ENCODE measurements at places on chromosomes 2 and 18. TPM values are rescaled to one million over a fixed set of nuclear protein-coding genes. Genes with fewer than 3 reads are reported as not detected.

The CNGA3 gene
- not detected for total RNA-seq

The TRAK2 gene
- 21.6 TPM for total RNA-seq

The UGT1A8 gene
- total RNA-seq, result not detected

The PARD3B gene
- total RNA-seq, result not detected

The ADCYAP1 gene
- total RNA-seq, result not detected

The TFPI gene
- total RNA-seq, result not detected

The LINC00305 gene
- not detected for total RNA-seq

GRCh38 chr18:76506395-76506794 is 11.4 kb upstream of the ZNF516 start:
- DNase-seq, result no peak

DNA sequence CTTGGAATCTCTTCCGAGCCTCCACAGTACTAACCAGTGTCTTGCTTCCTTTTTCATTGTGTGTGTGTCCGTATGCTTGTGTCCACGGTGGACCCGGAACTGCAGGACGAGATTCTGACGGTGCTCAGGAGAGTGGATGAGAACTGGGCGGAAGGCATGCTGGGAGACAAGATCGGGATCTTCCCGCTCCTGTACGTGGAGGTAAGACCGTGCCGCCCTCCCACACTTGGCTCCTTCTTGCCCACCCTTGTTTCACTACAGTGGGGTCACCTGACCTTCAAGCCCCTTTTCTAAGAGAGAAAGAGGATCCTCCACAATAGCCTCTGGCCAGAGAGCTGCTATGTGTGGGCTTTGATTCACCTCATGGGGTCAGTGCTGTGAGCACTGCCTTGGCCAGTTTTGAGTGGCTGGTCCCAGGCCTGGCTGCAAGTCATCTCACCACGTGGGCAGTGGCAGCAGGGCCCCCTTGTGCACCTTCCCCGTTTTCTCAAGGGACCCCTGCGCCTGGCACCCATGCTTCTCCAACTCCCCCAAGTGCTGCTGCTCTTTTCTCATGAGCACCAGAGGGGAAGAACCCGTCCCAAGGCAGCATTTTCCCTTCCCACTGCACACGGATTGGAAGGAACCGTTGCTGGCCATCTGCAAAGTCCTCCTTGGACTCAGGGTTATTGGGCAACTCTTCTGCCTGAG is 242.1 kb downstream of the SEPTIN10 start:
- DNase-seq, result no peak

DNA sequence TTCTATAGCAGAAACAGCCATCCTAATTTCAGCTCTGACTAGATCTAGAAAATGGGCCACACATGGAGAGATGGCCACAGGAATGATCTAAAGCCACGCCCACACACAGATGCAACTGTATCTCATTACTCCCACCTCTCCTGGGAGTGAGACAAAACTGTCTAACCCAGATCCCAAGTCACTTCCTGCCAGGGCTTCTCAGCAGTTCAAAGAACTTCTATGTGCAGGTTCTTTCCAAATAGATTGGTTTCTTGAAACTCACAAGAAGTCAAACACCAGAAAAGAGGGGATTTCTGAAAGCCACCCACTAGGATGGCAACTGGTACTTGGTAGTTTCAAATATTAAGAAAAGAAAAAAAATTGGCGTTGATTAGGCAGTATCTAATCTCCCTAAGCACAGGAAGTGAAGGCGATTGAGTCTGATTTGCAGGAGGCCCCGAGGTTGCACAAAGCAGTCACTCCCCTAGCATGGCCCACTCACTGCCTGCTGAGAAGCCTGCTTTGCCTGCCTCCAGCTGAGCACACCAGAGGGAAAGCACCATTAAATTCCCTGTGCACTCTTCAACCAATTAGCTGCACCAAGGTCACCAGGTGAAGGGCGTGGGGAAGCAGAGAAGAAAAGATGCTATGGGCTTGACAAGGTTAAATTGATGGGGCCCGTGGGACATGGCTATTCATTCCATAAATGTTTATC is 51.1 kb downstream of the PAPOLG start:
- peak; percentile 32 for DNase-seq

- DNase-seq, result no peak
Observed at GRCh38 chr2:180559771-180560170, 420.6 kb upstream of the UBE2E3 start.

DNA sequence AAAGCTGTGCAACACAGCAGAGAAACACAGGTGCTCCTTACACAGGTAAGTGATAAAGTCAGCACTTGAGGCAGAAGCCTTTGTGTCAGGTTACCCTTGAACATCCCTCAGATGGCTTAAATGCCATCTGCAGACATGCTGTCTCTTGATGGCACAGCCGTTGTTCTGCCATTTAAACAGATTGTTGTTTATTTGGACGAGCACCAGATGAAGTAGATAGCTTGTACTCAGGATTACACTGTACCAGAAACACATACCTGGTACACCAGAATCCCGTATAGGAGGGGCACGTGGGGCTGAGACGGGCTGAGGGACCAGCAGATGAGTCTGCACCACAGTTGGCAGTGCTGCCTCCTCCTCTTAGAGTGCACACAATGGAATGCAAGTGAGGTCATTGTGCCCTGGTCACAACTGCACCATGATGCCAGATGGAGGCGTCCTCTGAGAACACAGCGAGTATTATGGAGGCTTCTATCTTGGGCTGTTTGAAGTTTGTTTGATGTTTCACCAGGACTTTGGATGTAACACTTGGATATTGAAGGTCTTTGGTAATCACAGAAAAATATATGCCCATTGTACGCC is 143.0 kb downstream of the TANC1 start:
- DNase-seq, result no peak

GRCh38 chr18:33583901-33584300 is 5.9 kb downstream of the ASXL3 start:
- no peak for DNase-seq

DNA sequence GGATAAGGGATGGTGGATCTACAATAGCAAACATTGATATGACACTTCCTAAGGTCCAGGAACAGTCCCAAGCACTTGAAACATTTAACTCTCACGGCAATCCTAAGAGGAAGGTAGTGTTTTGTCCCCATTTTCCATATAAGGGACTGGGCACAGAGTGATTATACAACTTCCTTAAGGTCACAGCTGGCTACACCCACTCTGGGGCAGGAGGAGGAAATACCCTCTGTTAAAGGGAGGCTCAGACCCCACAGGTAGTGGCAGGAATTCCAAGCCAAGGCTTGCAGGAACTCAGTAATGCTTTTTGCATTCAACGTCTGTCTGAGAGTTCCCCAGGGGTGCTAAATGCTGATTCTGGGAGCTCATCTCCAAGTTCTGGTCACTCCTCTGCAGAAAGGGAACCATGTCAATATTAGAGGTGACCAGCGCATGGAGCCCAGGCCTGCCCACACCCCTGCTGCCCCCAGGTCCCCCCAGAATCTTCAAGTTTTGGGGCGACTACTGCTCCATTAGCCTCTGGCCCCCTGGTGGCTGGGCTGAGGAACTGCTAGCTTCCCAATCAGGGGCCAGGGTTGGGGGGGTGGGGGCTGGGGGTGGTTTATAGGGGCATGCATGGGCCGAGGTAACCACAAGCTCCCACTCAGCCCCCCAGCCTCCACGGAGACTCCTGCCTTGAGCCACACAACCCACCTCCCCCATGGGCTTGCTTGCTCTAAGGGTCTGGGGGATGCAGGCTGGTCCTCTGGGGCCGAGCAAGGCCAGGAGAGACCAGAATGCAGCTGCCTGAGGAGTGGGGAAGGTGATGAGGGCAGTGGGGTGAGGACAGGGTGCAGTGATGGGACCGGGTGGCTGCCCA is 11.1 kb downstream of the OBSL1 start:
- peak; percentile 42 for DNase-seq

- DNase-seq, result no peak
Observed at GRCh38 chr2:185689906-185690539, 48.6 kb upstream of the FSIP2 start.

GRCh38 chr2:70561893-70562292 is 8.3 kb upstream of the TGFA start:
- no peak for DNase-seq

DNA sequence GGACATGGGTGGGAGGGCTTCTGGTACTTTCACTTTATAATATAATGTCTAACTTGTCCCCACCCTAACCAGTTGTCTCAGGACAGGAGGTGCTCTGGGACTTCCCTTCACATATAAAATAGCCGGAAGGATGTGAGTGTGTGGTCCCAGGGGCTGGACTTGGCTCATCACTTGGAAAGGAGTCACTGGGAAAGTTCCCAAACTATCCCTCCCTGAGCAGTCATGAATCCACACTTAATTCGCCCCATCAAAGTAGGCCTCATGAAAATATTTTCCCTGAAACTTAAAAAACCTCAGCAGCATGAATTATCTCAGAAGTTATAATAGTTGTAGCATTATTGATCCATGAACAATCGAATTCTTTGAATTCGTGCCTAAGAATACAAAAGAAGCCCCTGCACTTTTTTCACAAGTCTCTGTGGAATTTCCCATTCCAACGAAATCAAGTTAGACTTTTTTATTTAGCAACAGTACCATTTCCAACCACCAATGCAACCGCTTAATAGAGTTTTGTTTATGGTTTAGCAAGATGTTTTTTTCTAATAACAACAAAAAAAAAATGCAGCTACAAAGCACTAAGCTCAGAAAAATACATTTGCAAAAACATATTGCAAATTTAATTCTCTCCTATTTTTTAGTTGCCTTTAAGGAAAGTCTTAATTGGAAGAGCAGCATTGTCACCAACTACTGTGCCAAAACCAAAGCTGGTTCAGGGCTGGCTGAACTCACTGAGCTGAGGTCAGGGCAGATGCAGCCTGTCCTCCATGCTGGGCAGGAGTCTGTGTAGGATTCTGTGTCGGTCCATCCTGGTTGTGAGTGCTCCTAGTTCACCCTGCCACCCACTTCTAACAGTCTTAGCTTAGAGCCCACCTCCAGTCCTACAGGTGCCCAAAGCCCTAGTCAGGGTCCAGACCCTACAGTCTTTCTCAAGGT is 68.8 kb upstream of the SPTBN1 start:
- no peak for DNase-seq

DNA sequence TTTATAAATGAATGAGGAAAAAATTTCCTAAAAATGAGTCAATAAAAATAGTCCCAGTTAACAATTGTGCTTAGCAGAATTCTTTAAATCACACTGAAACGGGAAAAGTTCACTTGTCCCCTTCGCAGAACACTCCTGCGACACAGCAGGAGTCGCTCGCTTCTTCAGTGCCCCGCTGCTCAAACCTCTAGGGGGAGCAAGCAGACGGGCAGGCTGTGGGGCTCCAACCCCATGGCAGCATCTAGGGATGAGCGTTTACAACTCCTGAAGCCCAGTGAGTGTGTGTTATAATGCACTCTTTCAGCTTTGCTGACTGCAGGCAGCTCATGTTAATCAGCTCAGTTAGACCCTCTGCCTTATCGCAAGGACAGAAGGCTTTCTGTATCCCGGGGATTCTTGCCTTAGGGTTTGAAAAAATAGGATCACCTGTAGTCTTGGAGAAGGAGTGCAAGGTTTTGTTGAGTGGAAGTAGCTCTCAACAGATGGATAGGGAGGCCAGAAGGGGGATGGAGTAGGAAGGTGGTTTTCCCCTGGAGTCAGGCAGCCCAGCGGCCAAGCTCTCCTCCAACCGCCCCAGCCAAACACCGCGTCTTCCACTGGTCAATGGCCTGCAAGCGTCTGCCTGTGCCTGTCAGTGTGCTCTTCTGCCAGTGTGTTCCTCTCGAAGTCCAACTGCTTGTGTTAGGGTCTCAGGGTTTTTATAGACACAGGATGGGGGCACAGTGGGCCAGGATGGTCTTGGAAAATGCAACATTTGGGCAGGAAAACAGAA is 1977.7 kb upstream of the LRRTM1 start:
- DNase-seq, result no peak

DNA sequence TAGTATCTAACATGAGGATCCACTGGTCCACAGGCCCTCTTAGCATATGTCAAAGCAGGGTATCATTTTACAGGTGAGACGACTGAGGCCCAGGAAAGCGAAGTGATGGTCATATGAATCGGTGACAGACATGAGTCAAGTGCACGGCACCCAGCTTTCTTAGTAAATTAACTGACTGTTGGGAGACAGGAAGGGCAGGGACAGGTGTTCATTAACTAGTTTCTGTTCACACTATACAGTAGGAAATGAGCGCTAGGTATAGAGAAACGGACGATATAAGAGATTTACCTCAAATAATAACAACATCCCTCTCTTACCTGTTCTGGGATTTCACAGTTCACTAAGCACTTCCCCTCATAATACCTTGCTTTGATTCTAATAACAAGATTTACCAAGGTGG is 1.7 kb upstream of the SMARCAL1 start:
- no peak for DNase-seq

GRCh38 chr2:218516614-218517013 is 51.5 kb downstream of the USP37 start:
- DNase-seq, result peak; percentile 38

DNA sequence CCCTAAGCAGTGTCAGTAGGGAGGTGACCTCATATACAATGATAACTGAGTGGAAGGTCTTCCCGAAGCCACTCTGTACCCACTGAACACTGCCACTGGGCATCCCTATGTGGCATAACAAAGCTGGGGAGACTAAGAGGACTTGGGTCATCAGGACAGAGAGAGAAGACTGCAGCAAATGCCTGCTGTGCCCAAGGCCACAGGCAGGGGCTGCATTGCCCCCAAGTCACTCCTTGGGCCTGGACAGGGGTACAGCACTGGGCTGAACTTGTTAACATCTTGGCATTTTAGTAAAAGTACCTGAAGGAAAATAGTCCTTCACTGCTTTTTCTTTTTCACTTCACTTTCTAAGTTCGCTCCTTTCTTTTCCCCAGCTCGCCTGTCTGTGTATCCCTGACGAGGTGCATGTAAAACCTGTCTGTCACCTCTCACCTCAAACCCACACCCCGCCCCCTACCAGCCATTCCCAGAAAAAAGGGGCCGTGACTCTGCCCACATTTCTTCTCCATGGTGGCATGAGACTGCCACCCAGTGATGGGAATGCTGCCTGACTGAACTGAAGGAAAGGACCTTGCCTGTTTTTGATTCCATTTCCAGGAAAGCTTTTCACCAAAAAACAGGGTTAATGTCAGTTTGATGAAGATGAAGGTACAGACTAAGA is 62.9 kb downstream of the MTHFD2 start:
- no peak for DNase-seq

DNA sequence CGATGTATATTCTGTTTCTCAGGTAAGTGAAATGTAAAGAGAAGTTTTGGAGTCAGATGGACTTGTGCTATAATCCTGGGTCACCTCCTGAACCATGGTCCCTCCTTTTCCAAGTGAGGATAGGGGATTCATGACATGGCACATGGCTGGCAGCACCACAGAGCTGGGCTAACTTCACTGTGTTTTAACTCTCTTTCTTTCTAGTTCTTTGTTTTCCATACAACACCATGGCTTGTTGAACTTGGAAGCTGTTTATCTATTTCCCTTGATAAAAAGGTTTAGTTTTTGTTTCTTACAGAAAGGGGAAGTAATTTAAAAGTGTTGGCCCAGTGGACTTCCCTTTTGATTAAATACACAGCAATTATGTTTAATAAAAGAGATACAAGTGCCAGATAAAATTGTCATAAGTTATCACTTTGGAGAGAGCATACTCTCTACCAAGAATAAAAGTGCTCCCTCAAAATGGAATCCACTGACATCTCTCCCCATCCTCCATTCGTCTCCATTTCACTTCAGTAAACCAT is 90.4 kb downstream of the PLCL1 start:
- no peak for DNase-seq

- DNase-seq, result peak; percentile 60
Observed at GRCh38 chr2:172100080-172100934, 2.4 kb downstream of the DLX2 start.
